Bronchial epithelial cell (primary cell): ENCODE measurements at places on chromosomes 5 and 9. TPM values are rescaled to one million over a fixed set of nuclear protein-coding genes. Genes with fewer than 3 reads are reported as not detected.

IFNA21 gene
- total RNA-seq = not detected in 2 replicates

SLC34A1 gene
- total RNA-seq = not detected in 2 replicates

NME5 gene
- 0.53 and 0.64 TPM in 2 replicates for total RNA-seq

RHOBTB3 gene
- 9.6 and 21.6 TPM in 2 replicates for total RNA-seq

TAF1L gene
- under 0.01 TPM in 1 of 2 replicates, not detected in the other for total RNA-seq
